ENCODE measurements at places on chromosomes 3 and 15.

DNA sequence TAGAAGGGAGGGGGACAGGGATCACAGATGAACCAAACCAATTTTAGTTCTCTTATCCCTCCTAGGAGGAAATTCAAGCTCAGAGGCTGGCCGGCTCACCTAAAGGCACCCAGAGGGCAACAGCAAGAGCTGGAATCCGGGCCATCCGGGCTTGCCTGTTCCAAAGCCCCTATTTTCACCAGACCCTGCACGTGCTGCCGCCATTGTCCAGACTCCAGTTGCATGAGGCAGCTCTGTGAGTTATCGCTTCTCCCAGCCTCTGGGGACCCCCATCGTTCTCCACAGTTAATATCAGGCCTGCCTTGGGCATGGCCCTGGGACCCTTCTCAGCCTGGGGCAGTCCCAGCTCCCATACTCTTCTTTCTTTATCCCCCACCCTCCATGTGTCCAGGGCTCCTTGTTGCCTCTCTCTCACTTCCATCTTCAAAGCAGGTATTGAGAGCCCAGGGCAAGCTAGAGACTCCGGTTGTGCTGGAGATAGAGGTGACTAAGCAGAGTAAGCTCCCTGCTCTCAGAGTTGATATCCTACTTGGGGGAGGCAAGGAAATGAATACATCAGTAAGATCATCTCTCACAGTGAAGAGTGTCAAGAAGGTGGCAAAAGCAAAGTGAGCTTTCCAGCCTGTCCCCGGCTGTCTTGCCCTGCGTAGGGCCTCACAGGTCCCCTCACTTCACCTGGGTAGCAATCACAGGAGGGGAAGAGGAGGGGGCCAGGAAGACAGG is 322.8 kb downstream of the UACA start:
- DNase-seq, result no peak

DNA sequence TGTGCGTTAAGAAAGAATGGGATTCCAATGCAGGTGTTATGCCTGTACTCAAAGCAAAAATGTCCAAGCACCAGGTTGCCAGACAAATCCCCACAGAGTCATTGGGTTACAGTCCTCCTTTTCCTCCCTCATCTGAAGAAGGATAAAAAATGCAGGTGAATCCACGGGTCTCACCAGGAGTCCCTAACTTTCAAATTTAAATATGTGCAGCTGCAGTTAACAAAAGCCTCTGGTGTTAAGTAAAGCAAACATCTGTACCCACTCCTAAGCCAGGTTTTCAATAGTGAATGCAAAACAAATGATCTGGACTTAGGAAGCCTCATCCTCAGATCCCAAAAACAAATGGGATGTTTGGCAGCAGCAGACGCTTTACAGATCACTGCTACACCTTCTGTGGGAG is 70.4 kb upstream of the SETMAR start:
- DNase-seq, result no peak

- DNase-seq, result no peak
Measured at GRCh38 chr3:23219552-23219951, 16.4 kb downstream of the UBE2E2 start.

- DNase-seq, result no peak
Measured at GRCh38 chr3:196793246-196793645, 53.6 kb downstream of the PAK2 start.

DNA sequence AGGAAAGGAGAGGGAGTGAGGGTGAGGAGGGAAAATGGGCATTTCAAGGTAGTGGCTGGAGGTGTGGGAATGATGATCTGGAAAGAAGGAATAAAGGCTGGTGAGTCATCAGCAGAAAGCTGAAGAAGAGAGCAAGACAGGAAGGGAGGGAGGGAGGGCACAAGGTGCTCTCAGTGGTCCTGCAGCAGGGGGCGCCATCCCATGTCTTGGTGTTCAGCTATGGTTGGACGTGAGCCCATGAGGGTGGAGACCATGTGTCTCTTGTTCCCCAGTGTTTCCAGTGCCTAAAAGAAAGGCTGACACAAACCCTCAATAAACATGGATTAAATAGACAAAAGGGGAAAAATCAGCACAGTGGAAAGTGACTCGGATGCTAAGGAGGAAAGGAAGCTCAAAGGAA is 228.5 kb downstream of the NTRK3 start:
- no peak for DNase-seq

GRCh38 chr15:42158941-42159340 is 2.5 kb upstream of the PLA2G4F start:
- no peak for DNase-seq

DNA sequence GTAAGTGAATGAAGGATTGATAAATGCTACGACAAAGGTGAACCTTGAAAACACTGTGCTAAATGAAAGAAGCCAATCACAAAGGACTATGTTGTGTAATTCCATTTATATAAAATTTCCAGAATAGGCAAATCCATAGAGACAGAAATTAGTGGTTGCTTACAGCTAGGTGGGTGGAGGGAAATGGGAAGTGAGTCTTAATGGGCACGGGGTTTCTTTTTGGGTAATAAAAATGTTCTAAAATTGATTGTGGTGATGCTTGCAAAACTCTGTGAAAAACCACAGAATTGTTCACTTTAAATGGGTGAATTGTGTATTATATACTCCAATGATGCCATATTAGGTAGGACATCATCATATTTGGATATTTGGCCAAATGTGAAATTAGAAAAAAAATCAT is 20.9 kb upstream of the TEX9 start:
- no peak for DNase-seq

DNA sequence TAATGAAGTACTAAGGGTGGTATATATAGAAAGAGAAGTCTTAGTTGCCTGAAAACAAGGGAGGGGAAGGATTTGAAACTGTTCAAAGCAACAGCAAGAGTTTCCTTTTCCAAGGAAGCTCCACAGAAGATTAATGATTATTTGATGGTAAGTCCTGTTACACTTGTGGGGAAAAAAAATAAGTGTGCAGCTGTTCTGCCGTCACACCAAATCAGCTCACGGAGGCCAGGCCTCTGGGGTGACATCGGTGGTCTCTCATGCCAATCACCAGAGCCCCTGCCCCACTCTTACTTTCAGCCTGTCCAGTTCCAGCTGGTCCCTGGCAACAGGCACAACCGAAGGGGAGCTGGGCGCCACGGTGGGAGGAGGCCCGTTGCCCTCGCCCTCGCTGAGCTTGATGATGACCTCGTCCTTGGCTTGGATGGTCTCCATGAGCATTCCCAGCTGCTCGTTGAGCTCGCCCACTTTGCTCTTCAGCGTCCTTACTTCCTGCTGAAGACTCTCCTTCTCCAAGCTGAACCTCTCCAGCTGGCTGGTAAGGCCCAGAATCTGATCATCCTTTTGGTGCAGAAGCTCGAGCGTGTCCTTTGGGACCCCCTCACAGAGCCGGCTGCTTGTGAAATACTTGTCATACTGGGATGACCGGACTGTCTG is 53.5 kb downstream of the TBC1D2B start:
- peak; percentile 44 for DNase-seq

GRCh38 chr15:69467636-69468035 is 15.0 kb downstream of the RPLP1 start:
- no peak for DNase-seq

- no peak for DNase-seq
Measured at GRCh38 chr15:53193149-53193548, 403.0 kb upstream of the ONECUT1 start.

DNA sequence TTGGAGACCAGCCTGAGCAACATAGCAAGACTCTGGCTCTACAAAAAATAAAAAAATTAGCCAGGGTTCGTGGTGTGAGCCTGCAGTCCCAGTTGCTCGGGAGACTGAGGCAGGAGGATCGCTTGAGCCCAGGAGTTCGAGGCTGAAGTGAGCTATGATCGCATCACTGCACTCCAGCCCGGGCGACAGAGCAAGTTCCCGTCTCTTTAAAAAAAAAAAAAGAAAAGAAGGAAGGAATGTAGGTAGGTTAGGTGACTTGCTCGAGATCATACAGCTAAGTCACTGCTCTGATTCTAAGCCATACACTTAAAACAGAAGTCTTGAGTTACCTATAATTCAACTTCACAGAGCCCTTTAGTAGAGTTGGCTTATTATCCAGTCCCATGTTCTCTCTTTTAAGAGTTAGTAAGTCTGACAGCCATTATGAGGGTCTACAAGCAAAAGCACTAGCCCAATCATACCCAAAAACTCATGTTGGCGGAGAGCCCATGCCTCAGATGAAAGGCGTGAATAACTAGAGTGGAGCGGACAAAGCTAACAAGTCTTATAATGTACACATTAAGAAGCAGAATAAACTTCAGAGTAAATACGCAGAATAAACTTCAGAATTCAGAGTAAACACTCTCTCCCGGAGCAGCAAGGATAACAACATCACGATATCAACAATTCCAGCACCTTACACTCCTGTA is 768 bp downstream of the AAGAB start:
- DNase-seq, result no peak

- DNase-seq, result no peak
Measured at GRCh38 chr15:31341496-31342195, 15.0 kb downstream of the KLF13 start.

GRCh38 chr3:128619146-128619890 is 31.3 kb downstream of the RPN1 start:
- no peak for DNase-seq

GRCh38 chr3:38015485-38015884 is 14.0 kb downstream of the PLCD1 start:
- DNase-seq, result no peak

DNA sequence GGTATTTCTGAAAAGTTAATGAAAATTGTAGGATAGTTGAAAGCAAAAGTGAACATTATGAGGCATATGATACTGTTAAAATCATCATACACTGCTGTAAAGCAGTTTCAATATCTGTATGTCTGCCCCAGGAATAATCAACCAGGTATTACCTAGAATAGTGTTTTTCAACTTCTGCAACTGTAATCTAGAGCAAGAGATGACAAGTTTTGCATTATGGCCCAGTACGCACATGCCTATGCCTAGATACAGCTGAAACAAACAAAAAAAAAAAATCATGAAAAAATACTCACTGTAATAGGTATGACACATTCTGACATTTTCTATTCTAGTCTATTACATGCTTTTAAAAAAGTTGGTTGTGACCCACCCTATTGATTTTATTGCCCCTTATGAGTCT is 240.7 kb upstream of the ST8SIA2 start:
- DNase-seq, result no peak

- DNase-seq, result no peak
Measured at GRCh38 chr15:63917588-63918316, 84.0 kb upstream of the HERC1 start.

GRCh38 chr3:150736903-150737832 is 25.8 kb downstream of the SIAH2 start:
- DNase-seq, result peak; percentile 85

DNA sequence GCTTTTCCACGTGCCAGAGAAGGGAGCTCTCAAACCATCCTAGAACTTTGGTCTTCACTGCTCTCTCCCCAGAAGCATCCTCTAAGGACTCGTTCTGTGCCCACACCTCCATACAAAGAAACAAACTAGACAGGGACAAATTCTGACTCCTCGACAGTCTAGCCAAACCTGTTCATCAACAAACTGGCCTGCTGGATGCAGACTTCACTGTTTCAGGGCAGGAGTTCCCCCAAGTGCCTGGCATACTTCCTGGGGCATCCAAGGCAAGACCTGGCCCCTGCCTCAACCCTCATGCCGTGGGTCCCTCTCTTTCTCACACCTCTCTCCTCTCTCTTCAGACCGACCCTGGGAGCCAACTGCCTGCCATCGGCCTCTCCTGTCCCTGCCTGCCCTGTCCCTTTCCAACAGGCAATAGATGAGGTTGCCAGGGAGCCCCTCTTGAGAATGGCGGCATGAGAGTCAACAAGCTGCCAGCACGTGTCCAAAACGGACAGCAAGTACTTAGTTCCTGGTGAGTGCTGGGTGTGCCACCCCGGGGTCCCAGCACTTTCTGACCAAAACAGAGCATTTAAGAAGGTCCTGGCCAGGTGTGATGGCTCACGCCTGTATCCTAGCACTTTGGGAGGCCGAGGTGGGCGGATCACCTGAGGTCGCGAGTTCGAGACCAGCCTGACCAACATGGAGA is 79.1 kb upstream of the HES1 start:
- DNase-seq, result no peak

DNA sequence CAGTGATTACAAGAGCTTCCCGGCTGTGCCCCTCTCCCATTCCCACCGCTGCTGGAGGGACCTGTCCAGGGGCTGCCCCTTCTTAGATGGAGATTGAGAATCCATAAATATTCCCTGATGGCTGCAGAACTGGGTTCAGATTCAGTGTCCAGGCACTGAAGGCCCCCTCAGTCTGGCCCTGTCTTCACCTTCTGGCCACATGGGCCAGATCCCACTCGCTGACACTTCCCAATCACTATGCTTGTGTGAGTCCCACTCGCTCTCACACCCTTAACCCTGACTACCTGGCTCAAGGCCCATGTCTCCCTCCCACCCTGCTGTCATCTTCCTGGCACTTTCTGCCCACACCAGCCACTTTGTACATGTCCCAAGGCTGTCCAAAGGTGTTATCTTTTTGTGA is 15.5 kb upstream of the MRPS22 start:
- peak; percentile 28 for DNase-seq

DNA sequence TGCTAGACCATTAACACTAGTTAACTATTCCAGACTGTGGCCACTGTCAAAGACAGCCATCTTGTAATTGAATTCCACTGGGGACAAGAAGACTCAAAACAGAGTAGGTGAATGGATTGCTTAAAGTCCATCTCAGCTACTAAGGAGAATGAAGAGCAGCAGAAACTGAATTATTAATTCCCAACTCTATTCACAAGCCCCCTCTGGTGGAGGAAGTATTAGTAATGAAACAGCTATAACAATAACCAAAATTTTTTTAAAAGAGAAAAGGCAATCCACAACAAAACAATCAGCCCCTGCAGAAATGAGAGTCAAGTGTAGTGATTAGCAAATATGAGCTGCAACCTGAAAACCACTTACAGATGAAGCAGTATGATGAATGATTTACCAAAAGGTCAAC is 302.8 kb downstream of the FHIT start:
- DNase-seq, result no peak

DNA sequence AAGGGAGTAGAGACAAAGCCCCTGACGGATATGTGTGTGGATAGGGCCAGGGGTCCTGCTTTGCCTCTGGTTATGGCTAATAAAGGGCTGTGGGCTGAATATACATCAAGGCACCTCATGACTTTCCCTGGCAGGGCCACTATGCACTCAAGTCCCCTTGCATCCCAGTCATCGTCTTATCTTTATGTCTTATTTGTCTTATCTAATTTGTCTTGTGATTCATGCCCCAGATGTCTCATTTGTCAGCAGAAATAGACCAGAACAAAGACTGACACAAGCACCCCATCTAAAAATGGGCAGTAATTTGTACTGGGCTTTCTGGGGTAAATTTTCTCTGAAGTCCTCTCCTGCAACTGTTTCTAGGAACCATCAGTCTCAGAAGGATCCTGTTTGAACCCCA is 68.6 kb downstream of the ITGA11 start:
- no peak for DNase-seq

DNA sequence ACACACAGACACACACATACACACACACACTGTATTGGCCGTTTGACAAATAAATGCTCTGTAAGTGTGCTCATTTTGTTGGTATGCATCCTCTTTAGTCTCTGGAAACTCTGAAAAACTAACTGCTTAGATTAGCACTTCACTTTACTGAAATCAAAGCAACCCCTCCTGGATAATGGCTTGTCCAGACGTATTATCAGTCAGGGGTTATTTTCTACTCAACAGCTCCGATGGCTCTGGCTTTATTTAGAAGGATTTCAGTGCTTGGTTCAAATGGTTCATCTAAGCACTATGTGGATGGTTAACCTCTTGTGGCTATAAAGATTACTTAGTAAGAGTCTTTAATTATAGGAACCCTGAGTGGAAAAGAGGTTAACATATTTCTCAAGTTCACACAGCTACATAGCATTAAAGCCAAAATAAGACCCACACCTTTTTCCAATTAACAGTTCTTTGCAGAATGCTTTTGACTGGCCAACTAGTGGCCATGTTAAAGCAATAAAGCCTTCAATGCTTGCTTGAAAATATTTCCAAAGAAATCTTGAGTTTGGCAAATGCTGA is 516.1 kb upstream of the NAALADL2 start:
- DNase-seq, result no peak

Data from left lobe of liver (tissue), 2 donors.